GM23248 (cell line): ENCODE measurements at places on chromosomes 7 and 10. TPM values are rescaled to one million over a fixed set of nuclear protein-coding genes. Genes with fewer than 3 reads are reported as not detected.
A peak's percentile ranks its signal among the peaks of the same experiment; 100 is the strongest.

The PIP4K2A gene
- 19.8 and 134 TPM in 2 replicates for total RNA-seq

The CAMK2B gene
- total RNA-seq: 2.5 and 9.1 TPM in 2 replicates

The CCDC172 gene
- total RNA-seq: not detected in 2 replicates

The GIMAP5 gene
- not detected in 2 replicates for total RNA-seq

The CRHR2 gene
- total RNA-seq: not detected in 2 replicates

The PAPOLB gene
- total RNA-seq: 0.11 TPM in 1 of 2 replicates, not detected in the other

The PAX2 gene
- total RNA-seq: not detected in 2 replicates

The DOCK4 gene
- 3.7 and 5.0 TPM in 2 replicates for total RNA-seq

The RASA4B gene
- 0.13 and 1.1 TPM in 2 replicates for total RNA-seq

The CYP3A7 gene
- not detected in 2 replicates for total RNA-seq

The ELOVL3 gene
- 1.9 TPM in 1 of 2 replicates, not detected in the other for total RNA-seq

The TCERG1L gene
- total RNA-seq: not detected in 2 replicates

The DDIT4 gene
- 188 and 199 TPM in 2 replicates for total RNA-seq

The ABLIM1 gene
- total RNA-seq: 0.54 and 4.3 TPM in 2 replicates

DNA sequence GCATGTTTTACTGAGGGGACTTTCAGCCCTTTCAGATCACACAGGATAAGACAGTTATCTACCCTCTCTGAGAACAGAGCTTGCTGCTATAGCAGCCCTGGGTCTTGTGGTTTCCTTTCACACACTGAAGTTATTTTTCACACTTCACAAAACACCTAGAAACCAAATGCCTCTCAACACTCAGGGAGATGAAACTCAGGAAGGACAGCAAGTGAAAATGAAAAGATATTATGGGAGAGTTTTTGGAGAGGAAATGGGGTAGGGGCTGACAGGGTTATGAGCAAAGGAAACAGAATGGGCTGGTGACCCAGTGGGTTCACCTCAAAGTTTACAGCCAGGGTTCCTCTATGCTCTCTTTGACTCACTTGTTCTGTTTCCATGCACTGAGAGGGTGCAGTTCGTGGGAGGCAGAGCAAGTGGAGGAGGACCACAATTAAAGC lies 17.0 kb upstream of the GIMAP2 start:
- no peak for DNase-seq

- DNase-seq: no peak
Observed at GRCh38 chr7:157032128-157032527, 21.7 kb upstream of the MNX1 start.

DNA sequence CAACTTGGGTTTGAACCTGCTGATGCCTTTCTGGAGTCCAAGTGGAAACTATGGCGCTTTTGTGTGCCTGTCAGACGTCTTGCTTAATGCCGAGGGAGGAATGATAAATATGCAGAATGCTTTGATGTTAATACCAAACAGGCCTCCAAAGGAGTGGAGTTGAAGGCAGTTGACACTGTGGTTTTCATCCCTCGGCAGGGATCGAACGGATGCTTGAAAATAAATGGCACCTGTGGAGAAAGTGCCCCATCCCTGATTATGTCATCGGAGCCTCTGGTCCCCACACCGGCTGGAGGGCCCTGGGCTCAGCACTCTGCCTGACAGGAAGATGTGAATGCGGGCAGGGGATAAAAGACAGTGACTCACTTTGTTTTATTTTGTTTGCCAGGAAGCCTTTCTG lies 148.7 kb upstream of the GPR26 start:
- DNase-seq: no peak

- no peak for DNase-seq
Observed at GRCh38 chr10:98415731-98416119, 743 bp upstream of the PYROXD2 start.

DNA sequence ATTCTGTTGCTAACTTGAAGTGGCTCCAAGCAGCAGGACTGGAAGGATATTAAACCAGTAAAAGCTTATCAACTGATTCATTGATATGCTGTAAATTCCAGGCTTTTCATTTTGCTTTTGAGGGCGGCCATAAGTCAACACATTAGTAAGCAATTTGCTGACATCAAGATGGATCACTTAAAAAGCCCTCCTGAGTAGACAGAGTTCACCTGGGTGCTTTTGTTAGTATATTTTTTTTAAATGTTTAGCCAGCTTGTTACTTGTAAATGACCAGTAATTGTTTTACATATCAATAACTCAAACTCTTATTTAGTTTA lies 26.5 kb downstream of the RNF32 start:
- no peak for DNase-seq

GRCh38 chr7:40298421-40298820 lies 163.6 kb downstream of the SUGCT start:
- peak; percentile 60 for DNase-seq

DNA sequence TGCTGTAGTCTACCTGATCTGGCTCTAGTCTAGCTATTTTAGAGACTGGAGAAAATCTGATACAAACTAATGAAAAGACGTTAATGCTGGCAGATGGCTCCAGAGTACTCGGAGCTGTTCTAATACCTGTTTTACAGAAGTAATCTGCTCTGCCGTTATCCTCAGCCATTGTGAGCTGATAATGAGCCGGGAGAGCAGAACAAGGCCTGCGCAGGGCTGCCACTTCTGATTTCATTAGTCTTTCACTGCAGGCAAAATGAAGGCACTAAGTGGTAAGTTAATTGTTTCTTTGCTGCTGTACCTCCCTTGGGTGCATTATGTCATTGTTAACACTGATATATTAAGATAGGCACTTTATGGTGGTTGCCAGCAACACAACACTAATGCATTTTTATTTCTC lies 456.4 kb upstream of the PFKP start:
- DNase-seq: no peak

DNA sequence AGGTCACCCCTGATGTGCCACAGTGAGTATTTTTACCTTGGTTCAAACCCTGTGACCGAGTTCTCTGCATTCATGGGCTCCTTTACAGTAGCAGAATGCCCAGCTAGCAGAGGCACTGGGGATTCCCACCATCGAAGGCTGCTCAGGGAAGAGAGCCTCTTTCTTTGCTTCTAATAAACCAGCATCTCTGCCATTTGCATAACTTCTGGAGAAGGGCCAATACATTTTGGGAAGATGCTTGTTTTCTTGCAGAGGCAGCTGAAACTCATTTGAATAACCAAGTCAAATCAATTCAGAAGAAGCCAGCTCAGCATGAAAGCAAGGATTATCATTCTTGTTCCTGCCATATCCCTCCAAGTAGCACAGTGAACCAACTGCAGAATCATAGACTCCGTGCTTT lies 82.9 kb upstream of the WDR11 start:
- no peak for DNase-seq

- DNase-seq: peak; percentile 94
Observed at GRCh38 chr7:66183700-66184099, 21.4 kb upstream of the TPST1 start.

DNA sequence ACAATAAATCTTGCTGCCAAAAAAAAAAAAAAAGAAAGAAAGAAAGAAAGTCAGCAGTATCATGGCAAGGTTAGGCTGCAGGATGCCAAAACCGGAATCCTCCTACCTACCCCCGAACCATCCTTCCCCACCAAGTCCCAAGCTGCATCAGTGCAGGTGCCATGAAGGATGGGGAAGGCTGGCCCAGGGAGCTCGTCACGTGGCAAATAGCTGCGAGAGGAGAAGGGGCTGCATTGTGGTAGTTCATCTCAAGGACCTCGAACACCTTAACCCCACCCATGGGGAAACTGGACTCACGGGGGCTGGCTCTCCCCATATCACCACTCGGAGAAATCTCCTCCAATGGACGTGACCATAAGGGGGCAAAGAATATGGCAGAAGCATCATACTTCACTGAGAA lies 86.2 kb downstream of the TACC2 start:
- DNase-seq: no peak

- DNase-seq: peak; percentile 19
Observed at GRCh38 chr10:107340326-107340725, 175.8 kb upstream of the SORCS1 start.

GRCh38 chr10:79274279-79275104 lies 72.8 kb upstream of the PPIF start:
- peak; percentile 86 for DNase-seq

- no peak for DNase-seq
Observed at GRCh38 chr7:49287653-49288052, 363.3 kb downstream of the CDC14C start.

DNA sequence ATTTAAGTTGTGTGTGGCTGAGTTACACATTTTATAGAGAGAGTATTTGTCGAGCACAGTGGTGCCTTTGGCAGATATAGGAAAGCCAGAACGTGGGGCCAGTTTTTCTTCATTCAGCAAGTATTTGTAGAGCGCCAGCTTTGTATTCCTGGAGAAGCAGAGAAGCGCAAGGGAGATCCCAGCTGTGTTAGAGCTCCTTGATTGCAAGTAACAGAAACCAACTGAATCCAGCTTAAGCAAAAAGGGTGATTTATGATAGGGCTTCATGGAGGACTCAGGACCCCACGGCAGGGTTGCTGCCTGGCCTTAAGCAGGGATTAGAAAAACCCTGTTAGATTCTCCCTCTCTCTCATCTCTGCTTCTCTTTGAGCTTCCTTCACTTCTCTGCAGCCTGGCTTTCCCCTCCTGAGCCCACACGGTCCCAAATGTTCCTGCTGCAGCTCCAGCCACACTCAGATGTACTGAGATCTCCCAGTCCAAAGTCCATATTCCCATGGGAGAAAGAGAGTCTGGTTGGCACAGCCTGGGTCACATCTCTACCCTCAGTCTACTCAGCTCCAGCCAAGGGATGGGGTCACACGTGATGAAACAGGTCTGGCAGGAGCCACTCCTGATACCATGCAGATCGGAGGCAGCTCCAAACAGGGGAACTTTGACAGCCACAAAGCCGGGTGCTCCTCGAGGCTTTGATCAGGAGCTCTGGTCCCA lies 16.7 kb downstream of the UBTD1 start:
- no peak for DNase-seq

DNA sequence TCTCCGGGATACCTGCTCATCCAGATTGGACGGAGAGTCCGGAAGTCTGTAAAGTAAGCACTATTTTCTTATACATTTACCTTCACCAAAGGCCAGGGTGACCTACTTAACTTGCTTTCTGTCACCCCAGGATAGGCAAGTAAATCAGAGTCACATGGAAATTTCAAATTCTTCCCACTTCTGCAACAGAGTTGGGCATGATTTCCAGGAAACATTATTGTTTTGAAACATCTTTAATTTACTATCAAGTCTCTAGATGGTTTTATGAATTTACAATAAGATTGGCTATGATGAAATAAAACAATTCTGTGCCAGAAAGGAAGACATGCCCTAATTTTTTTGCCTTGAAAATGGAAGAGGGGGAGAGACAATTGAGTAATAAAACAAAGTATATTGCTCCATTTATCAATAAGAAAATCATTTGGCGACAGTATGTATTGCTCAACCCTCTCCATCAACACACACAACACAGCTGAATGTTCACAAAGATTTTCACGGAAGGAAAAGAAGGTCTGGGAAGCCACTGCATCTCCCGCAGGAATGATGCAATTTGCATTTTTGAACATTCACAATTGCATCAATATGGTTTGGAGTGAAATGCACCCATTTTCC lies 702.8 kb downstream of the PARD3 start:
- peak; percentile 47 for DNase-seq

DNA sequence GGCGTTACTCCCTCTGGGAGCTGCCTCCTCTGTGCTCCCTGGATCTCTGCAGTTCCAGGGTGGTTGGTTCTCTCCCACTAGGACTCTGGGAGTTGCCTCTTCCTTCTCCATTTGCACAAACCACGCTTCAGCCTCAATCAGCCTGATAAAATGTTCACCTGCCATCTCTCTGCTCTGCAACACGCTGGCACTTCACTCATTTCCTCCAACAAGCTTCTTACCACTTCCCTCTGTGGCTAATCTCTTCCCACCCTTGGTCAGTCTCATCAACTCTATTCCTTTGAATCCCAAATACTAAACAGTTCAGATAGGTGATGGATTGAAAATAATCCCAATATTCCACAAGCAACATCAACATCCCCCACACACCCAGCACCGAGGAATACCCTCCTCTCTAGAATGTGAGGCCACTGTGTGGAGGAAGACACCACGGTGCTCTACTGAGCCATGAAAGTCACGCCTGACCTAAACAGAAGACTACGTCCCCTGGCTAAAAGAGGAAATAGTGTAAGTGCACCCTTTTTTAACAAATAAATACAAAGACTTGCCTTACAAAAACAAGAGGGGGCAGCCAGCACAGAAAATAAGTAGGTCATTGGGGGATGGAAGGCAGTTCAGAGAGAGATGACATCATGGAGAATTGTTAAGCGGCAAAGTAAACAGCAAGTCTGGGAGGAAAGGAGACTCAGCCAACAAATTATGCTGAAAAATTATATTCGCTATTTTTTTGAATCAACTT lies 1.9 kb upstream of the FAM170B start:
- peak; percentile 52 for DNase-seq

GRCh38 chr10:103367379-103367781 lies 396 bp upstream of the TAF5 start:
- peak; percentile 9 for DNase-seq

GRCh38 chr7:103432712-103433111 lies 13.3 kb downstream of the SLC26A5 start:
- no peak for DNase-seq

GRCh38 chr7:41948503-41948902 lies 245.6 kb upstream of the INHBA start:
- DNase-seq: no peak

GRCh38 chr7:43467846-43468245 lies 115.1 kb upstream of the STK17A start:
- no peak for DNase-seq

DNA sequence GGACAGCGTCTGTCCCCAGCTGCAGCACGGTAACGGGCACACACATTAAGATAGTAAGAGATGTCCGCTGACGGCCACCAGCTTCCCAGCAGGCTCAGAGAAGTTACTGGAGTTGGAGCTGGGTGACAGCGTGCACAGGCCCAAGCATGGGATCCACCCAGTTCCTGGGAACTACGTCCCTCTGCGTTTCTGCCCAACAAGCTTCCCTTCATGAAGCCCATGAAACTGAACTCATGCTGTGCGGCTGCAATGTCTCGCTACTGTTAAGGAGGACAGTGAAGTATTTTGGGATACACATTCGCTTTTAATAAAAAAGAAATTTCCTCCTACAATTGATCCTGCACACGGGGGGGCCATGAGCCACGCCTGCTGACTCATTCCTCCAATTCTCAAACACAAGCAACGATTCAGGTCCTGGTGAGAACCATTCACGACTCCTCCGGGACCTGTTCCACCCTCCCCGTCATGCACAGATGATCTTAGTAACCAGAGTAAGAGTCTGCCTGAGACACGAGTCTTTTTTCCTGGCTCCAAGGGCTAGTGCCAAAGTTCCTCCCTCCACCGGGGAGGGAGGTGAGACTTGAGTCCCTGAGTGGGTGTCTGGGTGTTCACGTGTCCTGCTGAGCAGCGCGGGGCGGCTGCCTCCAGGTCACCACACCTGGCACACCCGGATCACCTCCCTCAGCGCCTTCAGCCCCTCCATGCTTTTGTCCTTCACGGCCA lies 2.6 kb downstream of the PSMG3 start:
- peak; percentile 94 for DNase-seq

- no peak for DNase-seq
Observed at GRCh38 chr10:59314268-59314667, 48.1 kb downstream of the FAM13C start.

GRCh38 chr7:149804106-149804505 lies 30.7 kb upstream of the ZNF467 start:
- DNase-seq: no peak
